ENCODE measurements at places on chromosomes 4 and X.

DNA sequence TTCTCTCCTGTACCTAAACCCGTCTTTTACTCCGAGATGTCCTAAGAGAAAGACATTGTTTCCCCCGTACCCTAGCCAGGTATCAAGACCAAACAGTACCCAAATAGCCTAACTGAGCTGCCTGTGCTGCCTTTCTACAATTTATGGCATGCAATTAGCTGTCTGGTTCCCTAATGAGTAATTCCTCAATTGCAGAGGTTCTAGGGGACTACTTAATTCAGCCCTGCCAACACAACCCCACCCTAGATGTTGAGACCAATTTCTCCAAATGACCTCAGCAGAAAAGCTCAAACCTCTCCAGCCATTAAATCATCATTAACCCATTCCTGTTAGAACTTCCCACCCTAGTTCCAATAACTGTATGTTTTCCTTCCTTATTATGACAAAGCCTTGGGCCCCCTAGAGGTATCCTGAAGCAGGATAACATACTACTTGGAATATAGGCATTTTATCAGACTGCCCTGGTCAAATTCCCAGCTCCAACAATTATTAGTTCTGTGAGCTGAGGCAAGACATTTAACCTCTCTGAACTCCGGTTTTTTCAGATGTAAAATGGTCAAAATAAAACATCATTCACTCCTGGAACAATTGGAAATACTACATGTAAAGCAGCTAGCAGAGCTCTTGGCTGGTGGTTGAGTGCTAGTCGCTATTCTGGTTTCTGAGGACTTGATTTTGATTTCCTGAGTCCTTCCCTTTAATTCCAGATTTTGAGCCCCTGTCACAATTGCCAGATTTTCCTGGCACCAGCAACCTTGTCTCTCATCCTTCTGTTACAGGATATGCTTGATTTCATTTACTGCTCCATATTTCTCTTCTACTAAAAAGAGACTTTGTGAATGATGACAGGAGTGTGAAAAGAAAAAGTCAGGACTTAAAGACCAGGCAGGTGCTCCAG is 244.6 kb upstream of the TENM3 start:
- DNase-seq = no peak

DNA sequence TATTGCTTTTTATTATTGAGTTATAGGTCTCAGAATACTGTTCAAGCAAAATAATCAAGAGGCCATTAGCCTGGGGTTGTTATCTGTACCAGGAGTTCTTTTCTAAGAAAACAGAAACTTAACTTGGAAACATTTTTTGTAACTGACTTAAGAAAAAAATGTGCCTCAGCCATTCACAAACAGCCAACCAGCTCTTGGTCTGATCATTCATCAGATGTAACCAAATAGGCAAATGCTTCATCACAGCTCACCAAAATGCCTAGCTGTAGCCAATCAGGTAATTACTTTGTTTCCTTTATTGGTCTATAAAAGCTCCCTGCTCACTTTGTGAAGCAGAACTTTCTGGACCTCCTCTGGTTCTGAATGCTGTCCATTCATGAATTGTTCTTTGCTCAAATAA is 387.7 kb downstream of the FAT4 start:
- no peak for DNase-seq

DNA sequence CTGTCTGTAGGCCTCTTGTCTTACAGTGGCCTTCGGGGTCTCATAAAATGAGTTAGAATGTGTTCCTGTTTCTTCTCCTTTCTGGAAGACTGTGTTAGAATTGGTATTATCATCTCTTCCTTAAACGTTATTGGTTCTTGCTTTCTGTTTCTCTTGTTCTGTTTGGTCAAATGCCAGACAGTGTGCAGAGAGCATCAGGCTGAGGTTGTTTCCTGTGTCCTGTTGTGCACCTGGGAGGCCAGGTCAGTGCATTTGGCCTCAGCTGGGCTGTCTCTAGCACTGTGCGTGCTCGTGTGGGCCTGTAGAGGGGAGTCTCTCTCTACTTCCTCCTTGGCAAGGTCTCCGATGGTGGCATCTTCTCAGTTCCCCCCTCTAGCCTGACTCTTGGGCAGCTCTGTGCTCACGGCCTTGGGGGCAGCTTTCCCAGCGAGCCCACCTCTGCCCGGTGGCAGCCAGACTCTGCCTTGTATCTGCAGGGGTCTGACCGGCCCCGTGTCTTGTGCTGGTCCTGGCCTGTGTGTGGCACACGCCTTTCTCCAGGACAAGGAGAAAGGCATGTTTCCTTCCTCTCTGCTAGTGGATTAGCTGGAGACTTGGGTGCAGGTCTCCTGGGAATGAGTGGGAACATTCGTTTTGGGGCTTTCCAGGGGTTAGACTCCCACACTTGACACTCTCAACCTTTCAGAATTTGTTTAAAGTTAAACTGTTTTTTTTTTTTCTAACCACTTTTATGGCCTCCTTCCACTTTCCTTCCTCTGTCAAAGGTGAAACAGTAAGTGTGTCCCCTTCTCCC is 62.3 kb downstream of the FAM193A start:
- no peak for DNase-seq

DNA sequence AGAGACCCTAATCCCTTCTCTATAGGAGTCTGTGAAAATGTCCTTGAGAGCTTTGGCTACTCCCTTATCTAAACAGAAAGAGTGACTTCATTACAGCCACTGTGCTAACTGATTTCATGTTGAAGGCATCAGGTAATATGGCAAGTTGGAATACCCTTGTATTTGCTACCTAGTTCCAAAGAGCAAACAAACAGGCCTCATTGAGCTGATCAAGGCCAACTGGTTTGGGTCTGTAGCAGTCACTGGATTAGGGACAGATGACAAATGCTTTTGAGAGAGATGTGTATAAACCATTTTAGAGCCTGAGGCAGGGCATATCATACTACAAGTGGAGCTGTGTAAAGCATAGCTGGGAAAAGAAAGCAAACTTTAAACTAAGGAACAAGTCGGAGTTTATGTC is 22.9 kb upstream of the PDLIM5 start:
- DNase-seq = no peak

DNA sequence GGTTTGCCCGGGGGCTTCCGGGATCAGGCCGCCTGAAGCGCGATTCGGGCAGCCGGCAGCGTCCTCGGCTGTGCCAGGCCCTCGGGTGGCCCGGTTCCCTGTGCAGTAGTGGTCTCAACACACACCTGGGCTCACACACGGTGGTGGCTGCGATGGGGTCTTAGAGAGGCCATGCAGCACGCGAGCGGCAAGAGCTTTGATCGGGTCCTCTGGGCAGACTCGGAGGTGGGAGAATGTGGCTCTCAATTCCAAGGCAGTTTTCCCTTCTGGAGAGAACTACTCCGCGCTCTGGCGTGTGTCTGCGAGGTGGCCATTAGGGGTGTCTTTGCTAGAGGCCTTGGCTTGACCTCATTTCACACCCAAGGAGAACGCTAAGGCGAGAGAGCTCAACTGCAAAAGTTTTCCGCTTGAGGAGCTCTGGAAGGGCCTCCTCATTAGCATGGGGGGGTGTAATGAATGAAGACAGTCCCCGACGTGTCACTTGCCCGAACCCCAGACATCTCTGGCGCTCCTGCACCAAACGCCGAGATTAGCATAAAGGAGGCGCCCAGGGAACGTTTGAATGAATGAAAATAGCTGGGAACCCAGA is 771 bp upstream of the RBPJ start:
- DNase-seq = peak; percentile 13

GRCh38 chr4:176044589-176044951 is 21.1 kb upstream of the WDR17 start:
- no peak for DNase-seq

DNA sequence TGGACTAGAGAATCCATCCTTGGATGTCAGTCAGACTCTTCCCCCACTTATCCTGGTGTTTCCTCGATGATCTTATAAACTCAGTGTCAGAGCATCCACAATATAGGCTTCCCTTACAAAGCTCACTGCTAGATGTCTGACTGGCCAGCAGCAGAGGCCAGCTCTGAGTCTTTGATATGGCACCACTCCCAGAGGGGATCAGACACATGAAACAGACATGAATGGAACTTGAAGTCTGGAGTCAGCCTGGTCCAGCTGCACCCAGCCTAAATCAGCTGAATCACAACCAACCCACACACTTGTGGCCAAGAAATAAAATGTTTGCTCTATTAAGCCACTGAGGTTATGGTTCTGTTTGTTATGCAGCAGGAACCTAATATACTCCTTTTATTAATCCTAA is 129.6 kb upstream of the MED14 start:
- no peak for DNase-seq

DNA sequence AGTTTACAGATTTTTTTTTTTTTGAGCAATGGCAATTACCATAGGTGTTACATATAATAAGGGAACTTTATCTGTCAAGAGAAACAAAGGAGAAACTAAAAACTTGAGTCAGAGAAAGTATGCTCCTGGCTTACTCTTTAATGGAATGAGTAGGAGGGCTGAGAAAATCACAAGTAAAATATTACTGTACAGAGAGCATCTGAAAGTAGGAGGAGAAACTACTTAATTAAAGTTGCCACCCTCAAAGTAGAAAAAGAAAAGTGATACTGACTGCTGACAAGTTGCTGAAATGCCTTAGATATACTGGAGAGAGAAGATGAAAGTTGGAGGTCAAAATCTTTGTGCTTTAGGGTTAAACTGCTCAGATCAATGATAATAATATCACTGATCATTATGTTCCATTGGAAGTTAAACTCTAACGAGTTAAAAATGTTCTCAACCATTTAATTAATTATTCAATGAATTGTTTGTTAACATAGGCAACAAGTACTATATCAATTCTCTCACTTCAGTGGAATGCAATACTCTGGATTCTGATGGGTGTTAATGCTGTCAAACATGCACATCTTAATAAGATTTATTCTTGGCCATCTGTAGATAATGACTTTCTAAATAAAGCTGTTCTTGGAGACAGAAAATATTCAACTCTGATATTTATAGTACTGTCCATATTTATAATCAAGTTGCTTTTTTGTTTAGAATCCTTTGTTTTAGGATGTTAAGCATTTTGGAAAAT is 61.2 kb upstream of the CAMK2D start:
- DNase-seq = no peak

GRCh38 chrX:119292445-119292844 is 56.4 kb downstream of the PGRMC1 start:
- DNase-seq = no peak

DNA sequence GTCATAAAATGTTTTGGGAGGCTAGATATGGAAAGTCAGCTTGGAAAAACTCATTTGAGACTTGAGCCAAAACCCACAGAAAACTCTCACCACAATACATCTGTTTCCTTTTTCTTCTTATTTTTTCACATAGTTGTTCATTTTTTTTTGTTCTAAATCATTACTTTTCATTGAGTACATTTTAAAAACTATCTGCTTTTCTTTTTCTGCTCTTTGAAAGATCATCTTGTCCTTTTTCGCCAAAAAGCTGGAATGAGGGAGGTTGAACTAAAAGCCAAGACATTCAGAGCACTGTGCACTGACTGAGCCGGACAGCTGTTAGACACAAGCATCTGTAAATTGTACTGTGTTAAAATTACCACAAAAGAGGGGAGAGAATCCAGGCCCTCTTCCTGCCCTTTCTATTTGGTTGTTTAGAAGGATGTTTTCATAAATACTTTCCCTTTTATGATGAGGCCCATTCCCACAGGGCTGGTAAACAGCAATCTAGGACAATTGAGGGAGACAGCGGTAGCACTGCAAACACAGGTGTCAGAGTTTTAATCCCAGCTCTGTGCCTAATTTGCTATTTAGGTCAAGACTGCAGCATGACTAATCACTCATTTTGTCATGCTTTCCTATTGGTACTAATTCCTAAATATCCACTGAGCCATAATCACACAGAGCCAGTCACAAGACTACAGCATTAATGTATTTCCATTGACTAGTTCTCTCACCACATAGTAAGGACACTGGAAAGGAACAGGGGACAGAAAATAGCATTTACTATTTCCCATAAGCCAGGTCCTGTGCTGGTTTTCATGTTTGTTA is 7.3 kb upstream of the RNF150 start:
- no peak for DNase-seq

DNA sequence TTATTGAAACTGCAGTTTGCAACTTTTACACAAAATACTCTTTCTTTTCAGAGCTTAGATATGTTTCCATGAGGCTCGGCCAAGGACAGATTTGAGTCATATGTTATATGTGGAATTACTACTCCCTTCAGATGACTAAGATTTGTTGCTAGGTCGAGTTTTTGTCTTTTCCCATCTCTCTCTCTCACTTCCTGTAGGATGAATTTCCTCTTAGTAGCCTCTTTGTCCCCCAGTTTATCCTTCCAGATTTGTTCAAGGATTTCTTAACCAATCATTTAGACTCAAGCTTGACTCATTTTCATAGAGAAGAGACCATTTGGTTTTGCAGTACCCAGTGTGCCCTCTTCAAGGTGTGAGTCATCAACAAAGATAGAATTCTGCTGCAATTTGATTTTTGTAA is 209.2 kb downstream of the GLUD2 start:
- DNase-seq = no peak

DNA sequence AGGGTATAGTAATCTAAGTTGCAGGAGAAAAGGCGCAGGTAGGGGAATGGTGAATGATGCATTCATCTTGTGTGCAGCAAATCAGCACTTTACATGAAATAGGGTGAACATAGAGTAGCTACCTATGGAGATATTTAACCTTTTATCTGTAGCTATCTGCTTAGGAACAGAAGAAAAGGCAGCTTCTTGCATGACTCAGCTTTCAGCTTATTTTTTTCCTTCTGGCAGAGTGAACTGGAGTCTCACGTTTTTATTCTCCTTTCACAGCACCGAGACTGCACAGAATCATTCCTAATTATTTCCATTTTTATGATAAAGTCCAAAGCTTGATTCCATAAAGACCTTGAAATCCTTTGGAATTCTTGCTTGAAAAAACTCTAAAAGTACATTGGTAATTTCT is 4.8 kb upstream of the SCOC start:
- no peak for DNase-seq

Data from naive thymus-derived CD8-positive, alpha-beta T cell (primary cell).